ENCODE measurements at places on chromosomes 2 and 18.

- DNase-seq = no peak
Measured at GRCh38 chr2:62320657-62321357, 124.9 kb downstream of the B3GNT2 start.

DNA sequence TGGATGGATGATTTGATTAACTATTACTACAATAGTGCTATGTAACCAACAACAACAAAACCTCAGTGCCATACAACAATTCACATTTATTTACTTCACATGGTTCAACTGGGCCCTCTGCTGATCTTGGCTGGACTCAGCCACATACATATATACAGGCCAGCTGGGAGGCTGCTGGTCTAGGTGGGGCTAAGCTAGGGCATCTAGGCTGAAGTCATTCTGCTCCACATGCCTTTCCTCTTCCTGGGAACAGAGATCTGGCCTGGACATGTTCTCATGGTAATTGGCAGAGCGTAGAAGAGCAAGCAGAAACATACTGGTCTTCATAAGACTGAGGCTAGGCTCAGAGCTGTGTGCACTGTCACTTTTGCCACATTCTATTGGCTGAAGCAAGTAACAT is 102.8 kb upstream of the RNF152 start:
- DNase-seq = no peak

DNA sequence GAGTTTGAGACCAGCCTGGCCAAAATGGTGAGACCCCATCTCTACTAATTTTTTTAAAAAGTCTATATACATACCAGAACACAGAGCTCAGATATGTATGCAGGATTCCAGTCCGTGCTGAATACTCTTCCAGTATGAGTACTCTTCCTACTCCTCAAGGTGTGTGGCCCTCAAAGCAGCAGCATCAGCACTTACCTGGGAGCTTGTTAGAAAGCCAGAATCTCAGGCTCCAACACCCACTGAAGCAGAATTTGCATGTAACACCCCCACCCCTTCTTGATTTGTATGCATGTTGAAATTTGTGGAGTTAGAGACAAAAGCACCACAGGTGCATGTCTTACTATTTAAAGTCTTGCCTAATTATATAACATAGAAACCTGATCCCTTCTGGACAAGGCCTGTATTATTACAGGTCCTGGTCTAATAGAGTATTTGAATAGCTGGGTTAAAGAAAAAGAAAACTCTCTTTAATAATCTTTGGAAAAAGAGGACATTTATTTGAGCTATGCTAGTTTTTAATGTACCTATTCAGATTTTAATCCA is 50.3 kb upstream of the NFE2L2 start:
- no peak for DNase-seq

- DNase-seq = no peak
Measured at GRCh38 chr2:9655441-9656269, 24.9 kb upstream of the YWHAQ start.

GRCh38 chr18:3910512-3910911 is 460.5 kb downstream of the TGIF1 start:
- no peak for DNase-seq

DNA sequence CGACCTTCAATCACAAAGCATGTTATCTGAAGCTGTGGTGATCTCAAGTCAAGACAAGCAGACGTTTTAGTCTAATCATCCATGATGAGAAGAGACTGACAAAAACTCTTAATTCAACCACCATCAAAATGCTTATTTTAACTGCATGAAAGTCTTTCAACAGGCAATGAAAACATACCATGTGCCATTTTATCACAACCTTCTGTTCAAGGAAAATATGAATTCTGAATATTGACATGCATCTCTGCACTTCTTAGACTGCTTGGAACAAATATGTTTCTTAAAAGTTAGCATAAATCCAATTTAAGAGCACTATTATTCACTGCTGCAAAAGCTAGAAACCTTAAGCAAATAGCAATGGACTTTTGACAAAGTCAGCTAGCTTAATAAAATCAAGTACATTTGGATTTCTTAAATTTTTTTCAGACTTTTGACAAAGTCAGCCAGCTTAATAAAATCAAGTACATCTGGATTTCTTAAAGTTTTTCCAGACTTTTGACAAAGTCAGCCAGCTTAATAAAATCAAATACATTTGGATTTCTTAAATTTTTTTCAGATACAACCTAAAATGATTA is 70.9 kb downstream of the OLA1 start:
- no peak for DNase-seq

GRCh38 chr2:71511776-71512175 is 58.4 kb downstream of the DYSF start:
- no peak for DNase-seq
